ENCODE measurements at places on chromosomes 6 and 20.

- no peak for DNase-seq
Measured at GRCh38 chr6:63537959-63538300, 34.4 kb upstream of the LOC128125822 start.

DNA sequence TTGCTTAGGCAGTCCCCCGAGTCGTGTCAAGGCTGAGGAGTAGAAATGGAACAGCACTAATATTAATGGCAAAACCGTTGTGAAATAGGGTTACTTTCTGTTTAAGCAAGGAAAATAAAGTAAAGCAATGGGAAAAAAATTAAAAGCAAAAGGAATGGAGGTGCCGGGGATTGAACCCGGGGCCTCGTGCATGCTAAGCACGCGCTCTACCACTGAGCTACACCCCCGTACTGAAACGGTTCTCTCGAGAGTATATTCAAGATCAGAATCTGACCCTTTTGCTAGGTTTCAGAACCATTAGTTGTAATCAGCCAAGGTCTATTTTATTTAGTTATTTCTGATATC lies 85.5 kb downstream of the TRIM27 start:
- peak; percentile 80 for DNase-seq

- DNase-seq = no peak
Measured at GRCh38 chr20:34068001-34068400, 44.0 kb downstream of the EIF2S2 start.

DNA sequence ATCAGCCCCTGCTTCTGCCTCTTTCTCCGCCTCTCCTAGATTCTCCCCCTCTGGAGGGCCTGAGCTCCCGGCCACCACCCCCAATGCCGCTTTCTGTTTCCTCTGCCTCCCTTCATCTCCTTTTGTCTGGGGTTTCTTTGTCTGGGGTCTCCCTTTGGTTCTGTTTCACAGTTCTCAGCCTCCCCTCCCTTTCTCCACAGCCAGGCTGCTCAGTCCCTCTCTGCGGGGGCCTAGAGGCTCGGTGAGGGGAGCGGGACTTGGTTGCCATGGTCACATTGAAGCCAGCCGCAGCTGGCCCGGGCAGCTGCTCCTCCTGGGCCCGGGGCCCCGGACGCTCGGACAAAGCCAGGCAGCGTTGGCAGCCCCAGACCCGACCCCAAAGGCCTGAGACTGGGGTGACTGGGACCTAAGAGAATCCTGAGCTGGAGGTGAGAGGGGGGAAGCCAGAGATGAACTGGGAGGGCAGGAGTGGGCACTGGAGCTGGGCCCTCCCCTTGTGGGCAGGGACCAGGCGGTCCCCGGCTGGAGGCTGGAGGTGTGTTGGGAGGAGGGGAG lies 3.5 kb upstream of the DDR1 start:
- no peak for DNase-seq

DNA sequence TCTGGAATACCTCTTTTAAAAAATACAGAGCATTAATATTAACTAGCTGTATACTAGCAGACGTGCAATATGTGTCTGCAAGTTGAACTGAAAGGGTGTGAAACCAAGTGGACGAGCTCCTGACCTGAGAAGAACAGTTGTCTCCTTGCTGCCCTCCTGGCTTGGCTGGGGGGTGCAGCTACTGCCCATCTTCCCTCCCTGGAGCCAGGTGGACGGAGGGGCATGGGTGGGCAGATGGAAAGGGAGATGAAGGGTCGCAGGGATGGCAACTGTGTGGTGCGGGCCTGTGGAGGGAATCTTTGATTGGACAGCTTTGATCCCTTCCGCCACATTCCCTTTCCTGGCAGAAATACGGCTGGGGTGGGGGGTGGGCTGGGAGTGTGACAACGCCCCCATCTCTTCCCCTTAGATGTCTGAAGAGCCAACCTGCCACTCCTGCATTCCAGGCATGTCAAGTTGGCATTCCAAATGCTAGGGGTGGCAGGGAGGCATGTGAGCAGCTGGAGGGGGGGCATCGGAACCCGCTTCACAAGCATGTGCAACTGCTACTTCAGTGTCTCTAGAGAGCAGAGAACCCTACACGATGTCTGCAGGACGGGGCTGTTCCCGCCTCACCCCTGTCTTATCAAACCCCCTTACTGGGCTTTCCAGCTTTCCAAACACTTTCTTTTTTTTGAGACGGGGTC lies 37.3 kb downstream of the SRSF3 start:
- DNase-seq = no peak
